ENCODE measurements at places on chromosomes 6 and 20. TPM values are rescaled to one million over a fixed set of nuclear protein-coding genes. Genes with fewer than 3 reads are reported as not detected.
A peak's percentile ranks its signal among the peaks of the same experiment; 100 is the strongest.

DNA sequence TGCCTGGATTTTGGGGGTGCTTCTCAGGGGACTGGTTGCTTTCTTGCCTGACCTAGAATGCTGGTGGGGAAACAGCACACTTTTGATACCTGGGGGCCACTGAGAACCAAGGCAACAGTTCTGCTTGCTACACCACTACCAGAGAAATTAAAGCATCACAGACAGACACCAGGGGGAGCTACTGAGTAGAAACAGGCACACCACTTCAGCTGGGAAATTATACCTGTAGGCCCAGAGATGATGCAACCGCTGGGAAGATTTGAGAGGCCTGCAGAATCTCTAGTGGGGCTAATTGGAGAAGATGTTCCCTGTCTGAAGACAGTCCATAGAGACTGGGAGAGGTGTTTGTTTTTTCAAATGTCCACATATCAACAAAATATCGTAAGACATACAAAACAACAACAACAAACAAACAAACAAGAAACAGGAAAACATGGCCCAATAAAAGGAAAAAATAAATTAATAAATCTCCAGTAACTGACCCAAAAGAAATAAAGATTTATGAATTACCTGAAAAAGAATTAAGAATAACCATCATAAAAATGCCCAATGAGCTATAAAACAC, 129.4 kb upstream of the RIN2 start:
- H3K27me3 ChIP-seq = no peaks in the 10 kb centered on the region
- no peaks in the 10 kb centered on the region for H3K4me1 ChIP-seq
- H3K27ac ChIP-seq = no peak overlapping the region
- no peak for DNase-seq

DNA sequence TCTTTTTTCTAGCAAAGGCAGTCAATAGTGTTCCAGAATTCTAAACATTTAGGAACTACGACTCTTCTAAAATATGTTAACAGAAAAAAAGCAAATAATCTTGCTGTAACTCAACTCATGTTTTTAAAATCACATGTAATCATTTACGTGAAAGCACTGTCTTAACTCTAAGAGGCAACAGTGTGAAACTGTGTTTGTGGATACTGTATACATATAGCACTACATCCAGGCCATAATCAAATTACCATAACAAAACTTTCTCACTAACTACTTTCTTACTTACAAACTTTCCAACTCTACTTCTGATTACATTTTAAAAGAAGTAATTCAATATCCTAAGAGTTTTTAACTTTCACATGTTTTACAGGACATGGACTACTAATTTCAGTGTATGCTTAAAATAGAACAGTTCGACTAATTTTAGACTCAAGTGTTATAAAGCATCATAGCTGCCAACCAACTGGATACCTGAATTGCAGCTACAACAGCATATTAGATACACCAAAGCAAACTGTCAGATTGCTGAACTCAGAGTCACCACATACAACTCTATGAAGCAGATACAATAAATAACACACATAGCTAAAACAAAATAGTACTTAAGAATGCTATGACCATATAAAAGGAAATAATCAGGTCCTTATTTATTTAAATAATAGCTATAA, 121.6 kb upstream of the BEND6 start:
- peaks cover 4% of the 10 kb centered on the region for H3K4me1 ChIP-seq
- no peak overlapping the region for H3K27ac ChIP-seq
- no peak overlapping the region for H3K4me3 ChIP-seq
- H3K27me3 ChIP-seq = no peaks in the 10 kb centered on the region
- DNase-seq = no peak

DNA sequence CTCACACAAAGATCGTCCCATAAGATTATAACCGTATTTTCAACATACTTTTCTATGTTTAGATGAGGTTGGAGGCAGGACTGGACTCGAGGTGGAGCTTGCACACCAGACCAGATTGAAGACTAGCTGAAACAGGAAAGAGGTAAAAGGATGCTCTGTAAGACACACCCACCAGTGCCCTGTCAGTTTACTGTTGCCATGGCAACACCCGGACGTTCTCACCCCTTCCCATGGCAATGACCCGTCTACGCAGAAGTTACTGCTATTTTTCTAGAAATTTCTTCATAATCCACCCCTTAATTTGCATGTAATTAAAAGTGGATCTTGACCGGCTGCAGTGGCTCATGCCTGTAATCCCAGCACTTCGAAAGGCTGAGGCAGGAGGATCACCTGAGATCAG, 13.6 kb upstream of the SRSF6 start:
- no peaks in the 10 kb centered on the region for H3K4me1 ChIP-seq
- no peak for DNase-seq
- H3K4me3 ChIP-seq = no peak overlapping the region
- no peaks in the 10 kb centered on the region for H3K36me3 ChIP-seq

- peaks cover 17% of the 10 kb centered on the region for H3K4me1 ChIP-seq
- DNase-seq = no peak
- no peaks in the 10 kb centered on the region for H3K36me3 ChIP-seq
- peak overlapping the region; percentile 24 for H3K4me3 ChIP-seq
- no peaks in the 10 kb centered on the region for H3K27me3 ChIP-seq
Measured at GRCh38 chr6:56072856-56073255, 174.5 kb downstream of the COL21A1 start.

DNA sequence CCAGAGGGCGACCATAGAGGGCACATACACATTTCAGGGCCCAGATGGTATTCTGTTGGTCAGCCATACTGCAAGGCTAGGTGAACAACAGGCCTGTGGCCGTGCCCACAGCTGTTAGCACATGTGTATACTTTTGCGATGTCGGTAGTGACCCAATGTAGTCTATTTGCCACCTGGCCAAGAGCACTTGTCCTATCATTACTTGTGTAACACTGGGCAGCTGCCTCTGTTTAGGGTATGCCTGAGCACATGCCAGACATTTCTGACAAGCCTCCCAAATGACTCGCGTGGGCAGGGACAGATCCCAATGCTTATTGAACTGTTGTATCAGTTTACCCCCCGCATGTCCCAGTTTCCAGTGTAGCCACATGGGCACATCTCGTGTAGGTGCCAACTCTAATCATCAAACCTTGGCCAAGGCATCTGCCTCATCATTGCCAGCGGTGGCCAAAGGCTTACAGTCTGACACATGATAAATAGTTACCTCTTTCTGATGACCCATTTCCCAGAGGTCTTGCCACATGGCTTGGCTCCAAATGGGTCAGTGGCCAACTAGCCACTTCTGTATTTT, 74.4 kb upstream of the FBXL4 start:
- no peaks in the 10 kb centered on the region for H3K27me3 ChIP-seq
- no peaks in the 10 kb centered on the region for H3K36me3 ChIP-seq
- DNase-seq = no peak
- H3K4me3 ChIP-seq = no peak overlapping the region
- H3K27ac ChIP-seq = no peak overlapping the region
- no peaks in the 10 kb centered on the region for H3K4me1 ChIP-seq

- H3K4me3 ChIP-seq = no peak overlapping the region
- no peak overlapping the region for H3K27ac ChIP-seq
- no peaks in the 10 kb centered on the region for H3K27me3 ChIP-seq
- DNase-seq = peak; percentile 31
Measured at GRCh38 chr6:140636908-140637402, 1262.5 kb upstream of the CITED2 start.

DNA sequence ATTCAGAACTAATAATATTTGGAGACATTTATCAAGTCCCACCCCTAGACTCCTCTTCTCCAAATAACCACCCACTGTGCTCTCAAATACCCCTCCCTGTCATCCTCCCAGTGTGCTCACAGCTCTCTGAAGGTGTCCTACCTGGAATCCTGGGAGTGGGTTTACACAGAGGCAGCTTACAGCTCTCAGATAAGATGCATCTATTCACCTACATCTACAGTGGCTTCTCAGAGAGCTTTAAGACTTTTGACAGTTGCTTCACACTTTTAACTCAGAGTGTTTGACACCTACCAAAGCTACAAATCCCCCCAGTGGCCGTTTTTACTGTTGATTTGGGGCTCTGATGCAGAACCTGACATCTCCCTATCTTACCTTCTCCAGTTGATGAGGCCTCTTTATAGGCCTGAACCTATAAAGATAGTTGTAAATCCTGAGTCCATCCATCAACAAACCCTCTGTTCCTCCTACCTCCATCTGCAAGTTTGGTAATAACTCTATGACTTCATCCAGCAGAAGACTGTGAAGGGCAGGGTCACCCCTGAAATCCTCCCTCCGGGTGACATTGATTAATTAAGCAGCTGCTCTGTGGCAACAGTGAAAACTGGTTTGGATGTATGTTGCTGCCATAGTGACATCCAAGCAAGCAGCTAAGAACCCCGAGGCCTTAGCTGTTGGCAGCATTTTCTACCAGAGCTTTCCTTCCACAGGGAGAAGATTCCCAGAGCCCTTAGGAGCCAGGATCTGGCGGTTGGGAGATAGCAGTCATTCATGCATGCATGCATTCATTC, 226.1 kb upstream of the RREB1 start:
- no peak overlapping the region for H3K4me3 ChIP-seq
- H3K4me1 ChIP-seq = no peaks in the 10 kb centered on the region
- H3K27ac ChIP-seq = no peak overlapping the region
- no peaks in the 10 kb centered on the region for H3K36me3 ChIP-seq

DNA sequence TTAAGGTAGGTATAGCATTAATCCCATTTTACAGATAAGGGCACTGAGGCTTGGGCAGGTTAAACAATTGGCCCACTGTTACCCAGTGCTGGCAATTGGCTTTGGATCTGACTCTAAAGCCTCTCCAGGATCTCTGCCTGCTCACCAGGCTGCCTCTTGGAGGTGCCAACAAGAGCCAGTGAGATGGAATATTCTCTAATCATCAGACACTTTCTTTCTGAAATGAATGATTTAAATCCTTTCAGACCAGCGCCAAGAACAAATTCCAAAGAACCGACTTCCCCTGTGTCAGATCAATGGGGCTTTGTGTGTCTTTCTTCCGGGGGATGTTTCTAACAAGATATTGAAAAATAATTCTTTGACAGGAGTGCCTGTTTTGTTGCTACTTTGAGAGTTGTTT, 23.6 kb downstream of the CYP39A1 start:
- no peak overlapping the region for H3K27ac ChIP-seq
- H3K4me1 ChIP-seq = no peaks in the 10 kb centered on the region
- no peaks in the 10 kb centered on the region for H3K36me3 ChIP-seq
- no peaks in the 10 kb centered on the region for H3K27me3 ChIP-seq
- DNase-seq = no peak

DNA sequence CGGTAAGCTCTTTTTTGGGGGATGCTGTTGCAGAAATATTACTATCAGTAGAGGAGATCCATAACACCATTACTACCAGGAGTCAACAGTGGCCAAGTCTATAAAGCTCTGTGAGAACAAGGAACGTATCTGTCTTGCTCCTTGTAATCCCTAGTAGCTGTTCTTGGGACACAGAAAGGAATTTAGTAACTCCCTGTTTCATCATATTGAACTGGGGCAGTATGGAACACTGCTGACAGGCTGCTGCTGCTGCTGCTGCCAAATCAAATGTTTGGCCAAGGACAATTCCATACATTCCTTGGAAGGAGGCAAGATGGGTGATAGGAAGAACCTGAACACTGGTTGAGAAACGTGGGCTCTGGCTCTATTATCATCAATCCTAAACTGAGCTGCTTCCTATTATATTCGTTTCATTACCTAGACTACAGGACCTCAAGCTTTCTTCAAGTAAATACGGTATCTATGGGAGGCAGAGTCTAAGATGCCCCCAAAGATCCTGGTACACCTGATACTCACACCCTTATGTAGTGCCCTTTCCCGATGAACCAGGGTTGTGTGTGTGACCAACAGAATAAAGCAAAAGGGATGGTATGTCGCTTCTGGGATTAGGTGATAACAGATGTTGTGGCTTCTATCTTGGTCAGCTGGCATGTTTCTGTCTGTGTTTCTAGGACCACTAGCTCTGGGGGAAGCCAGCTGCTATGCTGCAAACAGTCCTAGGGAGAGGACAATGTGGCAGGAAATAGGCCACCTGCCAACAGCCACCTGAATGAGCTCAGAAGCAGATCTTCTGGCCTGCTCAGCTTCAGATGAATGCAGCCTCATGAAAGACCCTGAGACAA, 39.5 kb downstream of the ELOVL5 start:
- peak; percentile 86 for DNase-seq
- H3K27me3 ChIP-seq = no peaks in the 10 kb centered on the region
- H3K27ac ChIP-seq = peak overlapping the region; percentile 27
- H3K36me3 ChIP-seq = no peaks in the 10 kb centered on the region
- H3K4me1 ChIP-seq = peaks cover 32% of the 10 kb centered on the region
- H3K4me3 ChIP-seq = no peak overlapping the region

GRCh38 chr20:56032251-56032650, 26.9 kb upstream of the CBLN4 start:
- no peak for DNase-seq
- H3K27me3 ChIP-seq = no peaks in the 10 kb centered on the region
- no peaks in the 10 kb centered on the region for H3K36me3 ChIP-seq
- H3K4me1 ChIP-seq = no peaks in the 10 kb centered on the region
- H3K4me3 ChIP-seq = no peak overlapping the region

GRCh38 chr6:148625609-148626008, 121.2 kb upstream of the UST start:
- H3K4me3 ChIP-seq = no peak overlapping the region
- H3K36me3 ChIP-seq = no peaks in the 10 kb centered on the region
- peaks cover 13% of the 10 kb centered on the region for H3K4me1 ChIP-seq
- no peak for DNase-seq
- H3K27ac ChIP-seq = no peak overlapping the region

DNA sequence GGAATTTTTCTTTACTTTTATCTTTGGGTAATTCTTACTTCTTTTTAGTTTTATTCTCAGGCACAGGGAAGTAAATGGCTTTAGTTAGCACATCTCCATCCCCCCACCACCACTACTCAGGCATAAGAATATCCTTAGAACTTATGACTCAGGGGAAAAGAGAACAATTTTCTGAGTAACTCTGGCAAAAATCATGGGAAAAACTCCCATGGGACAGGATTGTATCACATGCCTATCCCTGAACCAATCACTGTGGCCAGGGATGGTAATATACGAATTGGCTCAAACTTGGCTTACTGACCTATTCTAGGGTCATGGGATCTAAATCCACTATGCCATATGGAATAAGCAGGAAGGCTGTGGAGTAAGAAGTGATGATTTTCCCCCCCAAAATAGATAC, 339.1 kb downstream of the BTBD3 start:
- H3K27ac ChIP-seq = no peak overlapping the region
- H3K36me3 ChIP-seq = no peaks in the 10 kb centered on the region
- H3K4me1 ChIP-seq = no peaks in the 10 kb centered on the region

DNA sequence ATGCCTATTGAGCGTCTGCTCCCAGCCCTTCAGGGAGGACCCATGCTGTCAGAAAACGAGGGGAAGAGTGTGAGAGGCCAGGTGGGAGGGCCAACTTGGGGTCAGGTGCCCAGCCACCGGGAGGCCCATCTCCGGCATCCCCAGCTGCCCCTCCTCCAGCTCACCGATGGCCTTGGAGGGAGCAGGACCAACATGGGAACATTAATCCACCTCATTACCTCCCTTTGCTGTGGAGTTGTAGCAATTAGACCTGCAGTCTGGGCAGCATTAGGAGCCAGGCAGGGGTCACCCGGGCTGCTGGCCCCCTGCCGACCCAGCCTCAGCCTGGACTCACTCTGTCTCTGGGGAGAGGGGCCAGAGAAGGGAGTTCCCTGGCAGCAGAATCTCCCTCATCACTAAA, 25.1 kb downstream of the DLGAP4 start:
- H3K36me3 ChIP-seq = no peaks in the 10 kb centered on the region
- H3K4me1 ChIP-seq = no peaks in the 10 kb centered on the region
- H3K27me3 ChIP-seq = peaks cover 39% of the 10 kb centered on the region

- no peaks in the 10 kb centered on the region for H3K27me3 ChIP-seq
- DNase-seq = peak; percentile 80
- peaks cover 18% of the 10 kb centered on the region for H3K4me1 ChIP-seq
- H3K27ac ChIP-seq = no peak overlapping the region
Measured at GRCh38 chr6:78909391-78909790, 42.0 kb downstream of the IRAK1BP1 start.

FAM217A gene
- total RNA-seq = not detected

PCNA gene
- total RNA-seq = 62.2 TPM

ADAM33 gene
- total RNA-seq = 3.5 TPM

HLA-G gene
- not detected for total RNA-seq

NRN1 gene
- total RNA-seq = 56.1 TPM

TBCC gene
- 33.7 TPM for total RNA-seq

GSTA2 gene
- not detected for total RNA-seq

SNHG17 gene
- total RNA-seq = 5.6 TPM

CST2 gene
- total RNA-seq = not detected

Data from osteoblast (primary cell).